ENCODE measurements at places on chromosomes 5 and 9.
A peak's percentile ranks its signal among the peaks of the same experiment; 100 is the strongest.

DNA sequence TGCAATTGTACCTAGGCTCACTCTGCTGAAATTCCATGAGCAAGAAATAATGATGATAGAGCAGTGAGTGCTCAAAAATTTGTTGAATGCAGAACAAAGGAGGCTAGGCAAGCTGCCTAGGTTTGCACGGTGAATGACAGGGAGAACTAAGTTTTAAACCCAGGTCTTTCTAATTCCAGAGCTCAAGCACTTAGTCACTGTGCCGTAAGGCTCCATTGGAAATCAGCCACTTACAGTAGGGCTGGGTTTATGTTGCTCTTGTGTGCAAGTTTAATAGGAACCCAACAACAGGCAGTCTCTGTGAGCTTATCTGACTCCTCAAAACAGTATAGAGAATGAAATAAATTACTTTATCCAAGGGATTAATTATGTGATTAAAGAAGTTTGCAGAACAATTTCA is 147.0 kb downstream of the CSNK1G3 start:
- no peak for DNase-seq

DNA sequence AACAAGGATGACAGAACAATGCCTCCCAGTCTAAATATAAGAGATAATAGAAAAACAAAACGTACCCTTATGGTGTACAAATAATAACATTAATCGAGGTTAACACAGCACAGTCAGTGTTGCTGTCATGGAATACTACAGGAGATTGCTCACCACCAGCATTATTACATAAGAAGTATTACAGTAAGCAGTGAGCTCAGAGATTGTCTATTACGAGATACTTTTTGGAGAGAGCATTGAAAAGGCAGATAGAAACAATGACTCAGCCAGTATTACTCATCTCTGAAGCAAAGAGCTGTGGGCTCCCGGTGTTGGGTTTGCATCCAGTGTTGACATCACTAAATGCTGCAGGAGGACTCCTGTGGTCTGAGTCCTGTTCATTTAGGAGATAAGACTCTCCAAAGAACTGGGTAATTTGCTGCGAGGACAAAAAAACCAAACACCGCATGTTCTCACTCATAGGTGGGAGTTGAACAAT is 191.9 kb upstream of the SEMA6A start:
- no peak for DNase-seq

GRCh38 chr5:132528866-132529634 is 14.3 kb downstream of the IL5 start:
- DNase-seq, result no peak

DNA sequence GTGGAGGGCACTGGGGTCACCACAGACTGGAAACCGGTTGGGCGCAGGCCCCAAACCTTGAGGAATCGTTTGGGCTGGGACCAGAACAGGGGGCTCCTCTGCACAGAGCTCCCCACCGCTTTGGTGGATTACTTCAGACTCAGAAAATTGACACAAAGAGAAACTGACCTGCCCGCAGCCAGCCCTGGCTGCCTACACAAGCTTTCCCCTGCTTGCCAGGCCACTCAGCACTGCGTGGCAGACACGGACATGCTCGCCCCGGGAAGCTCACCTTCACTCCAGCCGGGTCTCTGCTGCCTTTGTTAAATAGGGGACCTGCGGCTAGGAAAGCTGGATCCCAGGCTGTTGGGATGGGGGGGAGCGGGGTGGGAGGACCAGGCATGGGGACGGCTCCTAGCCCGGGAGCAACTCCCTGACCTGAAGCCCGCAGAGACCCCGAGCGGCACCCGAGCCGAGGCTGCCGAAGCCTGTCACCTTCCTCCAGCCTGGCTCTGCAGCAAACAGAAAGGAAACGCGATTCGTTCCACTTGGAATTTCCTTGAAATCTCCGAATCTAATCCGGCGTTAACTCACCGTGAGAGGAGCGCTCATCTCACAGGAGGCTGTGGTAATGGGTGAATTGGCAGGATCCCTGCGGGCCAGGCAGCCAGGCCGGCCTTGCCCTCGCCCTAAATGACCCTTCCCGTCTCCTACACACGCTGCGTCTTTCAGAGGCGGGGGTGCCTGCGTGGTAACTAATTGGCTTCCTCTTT is 8.8 kb downstream of the PAX5 start:
- DNase-seq, result no peak

DNA sequence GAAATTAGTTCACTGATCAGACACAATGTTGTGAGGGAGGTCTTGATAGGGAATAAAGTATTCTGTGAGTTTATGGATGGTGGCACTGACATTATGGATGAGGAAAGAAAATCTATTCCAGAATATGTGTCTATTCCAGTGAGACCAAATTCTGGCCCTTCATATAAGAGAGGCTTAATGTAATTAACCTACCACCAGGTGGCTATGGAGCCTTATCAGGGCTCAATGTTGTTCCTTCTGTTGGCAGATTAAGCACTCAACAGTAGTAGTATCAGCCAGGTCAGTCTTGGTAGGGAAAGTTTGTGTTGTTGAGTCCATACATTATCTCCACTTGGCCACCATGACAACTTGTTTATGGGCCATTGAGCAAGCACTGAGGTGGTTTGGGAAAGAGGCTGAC is 41.7 kb upstream of the BARX1 start:
- DNase-seq, result no peak

- DNase-seq, result no peak
Observed at GRCh38 chr9:4886698-4887097, 94.0 kb downstream of the RCL1 start.

- DNase-seq, result no peak
Observed at GRCh38 chr9:133787754-133788025, 49.5 kb upstream of the SARDH start.

GRCh38 chr9:16455842-16456241 is 414.6 kb downstream of the BNC2 start:
- DNase-seq, result no peak

DNA sequence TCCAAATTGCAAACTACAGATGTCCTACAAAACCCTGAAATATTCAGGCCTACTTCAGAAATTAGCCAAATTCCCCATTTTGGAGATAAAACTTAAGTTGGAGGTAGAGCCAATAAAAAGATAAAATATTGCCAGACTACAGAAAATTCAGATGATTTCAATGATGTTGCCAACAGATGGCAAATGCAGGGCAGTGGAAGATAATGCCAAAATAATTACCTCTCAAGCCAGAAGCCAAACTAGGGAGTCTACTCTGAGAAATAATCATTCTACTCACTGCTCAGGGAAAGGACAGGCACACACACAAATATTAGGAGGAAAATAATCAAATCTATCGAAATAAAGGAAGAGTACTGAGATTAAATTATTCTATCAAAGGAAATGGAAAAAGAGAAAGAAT is 347.5 kb upstream of the CCNG1 start:
- DNase-seq, result no peak

GRCh38 chr5:66981266-66982055 is 215.1 kb downstream of the CD180 start:
- DNase-seq, result no peak

DNA sequence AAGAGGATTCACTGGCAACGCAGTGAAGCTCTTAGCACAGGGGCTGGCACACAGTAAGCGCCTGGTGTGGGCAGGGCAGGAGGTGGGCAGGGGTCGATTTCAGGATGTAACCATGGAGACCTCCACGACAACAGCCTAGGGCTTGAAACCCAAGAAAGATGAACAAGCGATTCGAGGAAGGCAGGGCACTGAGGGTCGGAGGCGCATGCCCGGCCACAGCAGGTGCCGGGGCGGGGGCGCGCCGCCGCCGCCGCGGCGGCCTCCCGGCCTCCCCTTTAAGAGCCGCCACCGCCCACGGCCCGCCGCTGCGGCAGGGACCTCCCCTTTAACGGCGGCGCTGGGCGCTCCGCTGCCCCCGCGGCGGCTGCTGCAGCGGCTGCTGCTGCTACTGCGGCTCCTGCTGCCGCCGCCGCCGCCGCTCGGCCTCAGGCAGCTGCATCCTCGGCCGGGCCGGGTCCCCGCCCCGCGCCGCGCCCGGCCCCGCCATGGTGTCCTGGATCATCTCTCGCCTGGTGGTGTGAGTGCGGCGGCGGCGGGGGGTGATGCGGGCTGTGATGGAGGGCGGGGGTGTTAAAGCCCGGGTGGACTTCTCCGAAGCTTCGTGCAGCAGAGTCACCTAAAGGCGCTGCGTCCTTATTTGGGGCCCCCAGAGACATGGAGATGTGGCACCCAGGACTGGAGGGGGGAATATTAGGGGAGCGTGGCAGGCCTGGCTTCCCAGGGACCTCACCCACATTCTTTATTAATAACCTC is at the start of gene REEP2:
Gene REEP2, plus strand, starts transcription at position 334 of the 753 bp plus-strand sequence. Its CDS starts 152 bp downstream, at position 486.
- DNase-seq, result peak; percentile 51

- DNase-seq, result no peak
Observed at GRCh38 chr9:107214915-107215314, 68.2 kb upstream of the RAD23B start.

DNA sequence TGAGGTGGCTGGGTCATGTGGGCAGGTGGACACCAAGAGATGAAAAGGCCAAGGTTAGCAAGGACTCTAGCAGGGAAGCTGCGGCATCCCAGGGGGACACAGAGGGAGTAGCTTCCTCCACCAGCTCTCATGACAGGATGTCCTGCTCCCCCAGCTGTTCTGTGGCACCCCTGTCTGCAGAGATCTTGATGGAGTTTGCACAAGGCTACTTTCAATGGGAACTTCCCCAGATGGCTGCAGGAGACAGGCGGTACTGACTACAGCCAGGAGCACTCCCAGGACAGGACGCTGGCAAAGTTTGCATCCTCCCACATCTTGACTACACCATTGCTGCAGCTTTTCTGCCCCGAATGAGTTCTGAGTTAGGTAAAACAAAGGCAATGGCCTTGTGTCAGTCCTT is 312.8 kb downstream of the TLE4 start:
- DNase-seq, result no peak

- DNase-seq, result no peak
Observed at GRCh38 chr9:111052791-111053190, 14.5 kb upstream of the LPAR1 start.

- DNase-seq, result no peak
Observed at GRCh38 chr5:88952996-88953643, 70.1 kb upstream of the MEF2C start.

GRCh38 chr9:14061936-14062585 is 251.9 kb downstream of the NFIB start:
- DNase-seq, result no peak

DNA sequence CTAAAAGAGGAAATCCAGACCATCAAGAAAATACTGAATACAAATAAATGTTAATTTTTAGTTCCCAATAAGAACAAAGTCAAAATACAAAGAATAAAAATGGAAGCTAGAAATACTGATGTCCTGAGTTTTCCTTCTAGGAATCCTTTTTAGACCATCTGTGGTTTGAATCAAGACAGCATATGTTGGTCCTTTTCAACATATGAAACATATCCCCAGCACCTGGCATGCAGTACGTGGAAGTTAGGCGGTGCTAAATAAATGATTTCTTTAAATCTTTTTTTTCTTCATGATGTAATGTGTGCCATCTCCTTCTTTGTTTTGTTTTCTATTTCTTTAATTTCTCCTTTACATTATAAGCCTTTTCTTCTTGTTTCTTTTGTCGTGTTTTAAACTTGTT is 34.0 kb downstream of the KIAA1958 start:
- DNase-seq, result no peak

GRCh38 chr9:136617746-136618579 is 44.8 kb upstream of the EGFL7 start:
- no peak for DNase-seq

- DNase-seq, result peak; percentile 70
Observed at GRCh38 chr9:136807281-136808074, at the start of gene RABL6. RABL6 (plus strand) TSS chr9:136807948; CDS start chr9:136808197, 249 bp downstream.

- no peak for DNase-seq
Observed at GRCh38 chr9:13263511-13263910, 16.0 kb downstream of the MPDZ start.

- DNase-seq, result no peak
Observed at GRCh38 chr9:128349772-128350171, 9.4 kb downstream of the SLC27A4 start.

GRCh38 chr5:73117088-73117740 is 3.2 kb upstream of the TMEM171 start:
- no peak for DNase-seq

DNA sequence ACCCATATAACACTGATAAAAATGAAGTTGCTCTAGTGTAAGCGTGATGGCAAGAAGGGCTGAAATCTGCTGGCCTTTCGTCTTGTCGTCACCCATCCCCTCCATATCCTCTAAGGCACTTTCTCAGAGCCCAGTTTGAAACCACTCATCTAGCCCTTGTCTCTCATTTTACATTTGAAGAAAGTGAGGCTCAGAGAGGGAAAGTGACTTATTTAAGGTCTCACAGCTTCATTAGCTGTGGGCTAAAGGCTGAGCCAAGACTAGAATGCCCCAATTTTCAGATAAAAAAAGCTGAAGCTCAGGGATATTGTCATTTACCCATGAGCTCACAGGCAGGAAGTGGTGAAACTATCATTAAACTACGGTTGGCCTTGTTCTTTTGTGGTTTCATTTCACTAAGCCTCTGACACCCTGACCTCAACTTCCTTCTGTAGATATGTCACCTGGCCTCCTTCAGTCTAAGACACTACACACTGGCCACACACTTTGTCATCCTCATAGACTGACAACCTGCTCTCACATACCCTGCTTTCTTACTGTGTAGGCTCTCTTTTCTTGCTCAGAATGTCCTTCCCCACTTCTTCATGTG is 176.7 kb upstream of the DMAC1 start:
- DNase-seq, result peak; percentile 8

- DNase-seq, result no peak
Observed at GRCh38 chr9:101711330-101711941, 27.0 kb downstream of the GRIN3A start.

GRCh38 chr5:7876867-7877266 is 7.9 kb downstream of the MTRR start:
- no peak for DNase-seq

Data from stimulated activated CD4-positive, alpha-beta T cell treated with anti-CD3 and anti-CD28 coated beads, TNF-alpha, amount 100 ng/mL, for 4 hours (primary cell).